Astrocyte (in vitro differentiated cells and primary cell): ENCODE measurements at places on chromosomes 1 and 21. TPM values are rescaled to one million over a fixed set of nuclear protein-coding genes. Genes with fewer than 3 reads are reported as not detected.

- no peaks in the 10 kb centered on the region for H3K36me3 ChIP-seq
- no peak overlapping the region for H3K27ac ChIP-seq
- no peak for DNase-seq
- no peaks in the 10 kb centered on the region for H3K4me1 ChIP-seq
- no peak overlapping the region for H3K4me3 ChIP-seq
- H3K27me3 ChIP-seq: no peaks in the 10 kb centered on the region
Observed at GRCh38 chr1:55198044-55198443, 17.1 kb downstream of the USP24 start.

DNA sequence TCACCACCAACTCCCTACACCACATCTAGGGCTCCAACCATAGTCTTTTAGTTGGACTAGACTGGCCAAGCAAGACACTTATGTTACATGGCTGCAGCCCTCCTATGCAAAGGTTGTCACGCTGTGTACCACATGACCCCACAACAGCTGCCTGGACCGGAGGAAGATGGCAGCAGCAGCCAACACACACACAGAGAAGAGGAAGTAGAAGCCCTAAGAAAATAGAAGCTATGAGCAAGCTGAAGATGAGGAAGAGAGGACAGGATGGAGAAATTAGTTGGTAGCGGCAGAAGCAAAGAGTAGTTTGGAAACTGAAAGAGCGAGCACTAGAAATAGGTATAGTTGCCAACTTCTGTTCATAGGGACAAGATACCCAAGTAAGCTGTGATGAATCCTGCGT lies 60.8 kb upstream of the RALGPS2 start:
- H3K36me3 ChIP-seq: no peaks in the 10 kb centered on the region
- H3K4me3 ChIP-seq: no peak overlapping the region
- no peak overlapping the region for H3K27ac ChIP-seq
- DNase-seq: no peak
- H3K4me1 ChIP-seq: no peaks in the 10 kb centered on the region
- H3K27me3 ChIP-seq: no peaks in the 10 kb centered on the region

- no peak for DNase-seq
- H3K27ac ChIP-seq: no peak overlapping the region
- H3K4me1 ChIP-seq: no peaks in the 10 kb centered on the region
- no peak overlapping the region for H3K4me3 ChIP-seq
- H3K27me3 ChIP-seq: no peaks in the 10 kb centered on the region
Observed at GRCh38 chr1:158992787-158993312, 16.9 kb upstream of the IFI16 start.

DNA sequence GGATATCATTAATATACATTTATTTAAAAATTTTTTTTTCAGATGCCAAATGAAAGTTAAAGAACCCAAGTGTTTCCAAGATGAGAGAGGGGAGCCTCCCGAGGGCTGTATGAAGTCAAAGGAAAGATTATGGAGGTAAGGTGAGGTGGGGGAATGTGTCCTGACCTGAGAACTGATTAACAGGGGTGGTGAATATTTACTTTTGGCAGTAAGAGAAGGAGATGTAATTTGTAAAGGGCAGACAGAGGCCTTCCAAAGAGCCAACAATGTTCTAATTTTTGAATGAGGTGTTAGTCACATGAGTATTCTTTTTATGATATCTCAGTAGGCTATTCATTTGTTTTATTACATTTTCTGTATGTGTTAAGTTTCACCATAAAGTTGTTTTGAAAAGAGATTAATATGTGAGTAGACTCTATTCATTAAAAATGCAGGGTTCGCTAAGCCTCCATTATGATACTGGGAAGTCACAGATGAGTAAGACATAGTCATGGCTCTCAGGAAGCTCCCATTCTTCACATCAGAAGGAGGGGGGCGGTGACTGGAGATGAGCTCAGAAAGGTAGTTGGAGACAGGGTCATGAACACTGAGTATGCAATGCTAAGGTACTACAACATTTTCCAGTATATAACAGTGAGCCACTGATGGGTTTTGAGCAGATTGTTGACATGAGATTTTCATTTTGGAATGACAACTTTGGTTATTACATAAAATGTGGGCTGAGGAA lies 62.4 kb upstream of the TNFSF18 start:
- H3K4me3 ChIP-seq: no peak overlapping the region
- H3K4me1 ChIP-seq: peaks cover 3% of the 10 kb centered on the region
- no peaks in the 10 kb centered on the region for H3K36me3 ChIP-seq
- H3K27ac ChIP-seq: peak overlapping the region; percentile 63

- no peak overlapping the region for H3K27ac ChIP-seq
- no peak overlapping the region for H3K4me3 ChIP-seq
- DNase-seq: peak; percentile 13
Observed at GRCh38 chr1:226603022-226603857, 54.7 kb downstream of the STUM start.

GRCh38 chr1:227255086-227255732 lies 63.1 kb downstream of the CDC42BPA start:
- H3K4me1 ChIP-seq: no peaks in the 10 kb centered on the region
- H3K27ac ChIP-seq: no peak overlapping the region
- DNase-seq: no peak
- no peak overlapping the region for H3K4me3 ChIP-seq

DNA sequence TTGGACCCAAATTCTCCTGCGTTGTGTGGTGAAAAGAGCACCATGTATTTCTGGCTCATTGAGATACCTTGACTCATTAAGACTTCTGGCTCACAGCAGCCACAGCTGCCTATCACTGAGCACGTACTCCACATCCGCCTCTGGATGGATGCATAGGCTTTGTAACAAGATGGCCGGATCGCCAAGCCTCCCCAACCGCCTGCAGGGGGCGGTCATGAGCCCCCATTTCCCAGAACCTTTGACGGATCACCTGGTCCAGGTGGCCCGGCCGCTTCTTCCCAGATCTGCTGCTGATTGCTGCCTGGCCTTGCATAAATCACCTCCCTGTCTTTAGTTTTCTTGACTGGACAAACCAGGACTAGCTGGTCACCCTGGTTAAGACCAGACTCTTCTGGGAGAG lies 156.5 kb upstream of the KLHDC7A start:
- H3K36me3 ChIP-seq: no peaks in the 10 kb centered on the region
- H3K27me3 ChIP-seq: no peaks in the 10 kb centered on the region
- no peaks in the 10 kb centered on the region for H3K4me1 ChIP-seq
- no peak overlapping the region for H3K4me3 ChIP-seq
- no peak for DNase-seq
- H3K27ac ChIP-seq: no peak overlapping the region

GRCh38 chr1:88502886-88503285 lies 181.2 kb upstream of the PKN2 start:
- H3K27me3 ChIP-seq: no peaks in the 10 kb centered on the region
- no peak overlapping the region for H3K27ac ChIP-seq
- no peak overlapping the region for H3K4me3 ChIP-seq
- no peaks in the 10 kb centered on the region for H3K4me1 ChIP-seq

DNA sequence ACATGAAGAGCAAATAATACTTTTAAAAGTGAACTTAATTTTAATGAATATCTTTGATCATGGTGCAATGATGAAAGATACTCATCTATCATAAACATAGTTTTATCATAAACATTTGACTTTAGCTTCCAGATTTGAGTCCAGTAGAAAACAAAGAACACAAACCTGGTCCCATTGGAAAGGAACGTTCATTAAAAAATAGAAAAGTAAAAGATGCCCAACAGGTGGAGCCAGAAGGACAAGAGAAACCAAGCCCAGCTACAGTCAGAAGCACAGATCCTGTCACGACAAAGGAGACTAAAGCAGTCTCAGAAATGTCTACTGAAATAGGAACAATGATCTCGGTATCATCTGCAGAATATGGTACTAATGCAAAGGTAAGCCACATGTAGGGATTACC lies 55.6 kb upstream of the MYOCOS start:
- no peak for DNase-seq
- peaks cover 43% of the 10 kb centered on the region for H3K36me3 ChIP-seq
- no peak overlapping the region for H3K27ac ChIP-seq
- H3K4me3 ChIP-seq: no peak overlapping the region

DNA sequence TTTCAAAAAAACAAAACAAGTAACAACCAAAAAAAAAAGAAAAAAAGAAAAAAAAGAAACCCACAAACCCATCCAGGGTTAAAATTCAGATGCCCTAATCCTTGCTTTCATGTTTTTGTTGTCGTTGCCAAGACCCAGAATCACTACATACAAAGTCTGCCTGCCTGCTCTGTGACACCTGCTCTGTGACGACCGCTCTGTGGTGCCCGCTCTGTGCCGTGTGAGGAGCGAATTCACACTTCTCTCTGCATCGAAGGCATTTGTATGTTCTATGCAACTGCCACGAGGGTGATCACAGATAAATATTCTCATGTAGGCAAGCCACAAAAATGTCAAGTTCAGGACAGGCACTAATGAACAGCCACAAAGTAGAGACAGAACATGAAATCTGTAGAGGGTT lies 178.6 kb downstream of the SLC45A1 start:
- no peaks in the 10 kb centered on the region for H3K4me1 ChIP-seq
- no peaks in the 10 kb centered on the region for H3K27me3 ChIP-seq
- peaks cover 6% of the 10 kb centered on the region for H3K36me3 ChIP-seq
- no peak for DNase-seq

- no peaks in the 10 kb centered on the region for H3K36me3 ChIP-seq
- peak; percentile 92 for DNase-seq
- no peaks in the 10 kb centered on the region for H3K27me3 ChIP-seq
- H3K4me1 ChIP-seq: peaks cover 3% of the 10 kb centered on the region
Observed at GRCh38 chr1:167344112-167344511, 123.4 kb downstream of the POU2F1 start.

S100A2 gene
- 3.0 and 3.8 TPM in 2 replicates for total RNA-seq

OR10X1 gene
- total RNA-seq: not detected in 2 replicates

NEXN gene
- 37.5 and 39.4 TPM in 2 replicates for total RNA-seq

DTL gene
- total RNA-seq: 2.6 and 6.3 TPM in 2 replicates
